ENCODE measurements at places on chromosomes 2 and 18.

GRCh38 chr2:45361666-45362065 lies 249.4 kb downstream of the SRBD1 start:
- DNase-seq = no peak

GRCh38 chr2:241730671-241731293 lies 3.6 kb upstream of the D2HGDH start:
- no peak for DNase-seq

- no peak for DNase-seq
Measured at GRCh38 chr2:96926791-96927190, 56.9 kb upstream of the SEMA4C start.

DNA sequence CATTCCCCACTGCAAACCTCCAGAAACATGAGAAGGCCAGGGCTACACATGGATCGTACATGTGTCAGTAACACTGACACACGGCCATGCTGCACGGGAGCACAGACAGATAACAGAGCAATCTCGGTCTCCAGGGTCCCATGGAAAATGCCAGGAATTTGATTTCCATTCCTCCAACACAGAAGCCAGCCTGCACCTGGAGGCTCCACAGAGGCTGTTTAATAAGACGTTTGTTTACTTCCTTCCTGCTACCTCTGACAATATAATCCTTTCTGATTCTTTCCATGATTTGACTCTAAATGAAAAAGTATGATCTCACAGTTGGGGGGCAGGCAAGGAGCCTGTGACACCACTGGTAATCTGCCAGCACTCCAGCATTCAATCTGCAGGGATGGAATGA lies 210.9 kb upstream of the DDX18 start:
- DNase-seq = no peak

- no peak for DNase-seq
Measured at GRCh38 chr18:50654658-50655550, 95.0 kb downstream of the MAPK4 start.

DNA sequence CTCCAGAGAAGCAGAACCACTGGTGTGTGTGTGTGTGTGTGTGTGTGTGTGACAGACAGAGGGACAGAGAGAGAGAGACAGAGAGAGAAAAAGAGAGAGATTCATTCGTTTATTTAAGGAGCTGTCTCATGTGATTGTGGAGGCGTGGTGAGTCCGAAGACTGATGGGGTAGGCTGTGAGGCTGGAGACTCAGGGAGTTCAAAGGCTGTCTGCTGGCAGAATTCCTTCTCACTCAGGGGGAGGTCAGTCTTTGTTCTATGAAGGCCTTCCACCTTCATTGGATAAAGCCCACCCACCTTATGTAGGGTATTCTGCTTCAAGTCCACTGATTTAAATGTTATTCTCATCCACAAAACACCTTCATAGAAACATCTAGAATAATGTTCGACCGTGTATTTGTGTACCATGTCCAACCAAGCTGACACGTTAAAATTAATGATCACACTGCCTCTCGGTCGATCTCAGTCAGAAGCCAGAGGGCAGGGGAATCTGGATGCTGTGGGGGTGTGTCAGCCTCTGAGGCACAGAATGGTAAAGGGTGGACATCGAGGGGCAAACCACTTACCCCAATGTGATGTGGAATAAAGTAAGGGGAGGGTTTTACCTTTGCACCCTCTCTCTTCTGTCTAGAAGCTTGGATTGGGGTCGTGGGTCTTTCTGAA lies 275.6 kb downstream of the SLC4A3 start:
- no peak for DNase-seq

- no peak for DNase-seq
Measured at GRCh38 chr2:207144173-207144785, 21.5 kb downstream of the KLF7 start.

DNA sequence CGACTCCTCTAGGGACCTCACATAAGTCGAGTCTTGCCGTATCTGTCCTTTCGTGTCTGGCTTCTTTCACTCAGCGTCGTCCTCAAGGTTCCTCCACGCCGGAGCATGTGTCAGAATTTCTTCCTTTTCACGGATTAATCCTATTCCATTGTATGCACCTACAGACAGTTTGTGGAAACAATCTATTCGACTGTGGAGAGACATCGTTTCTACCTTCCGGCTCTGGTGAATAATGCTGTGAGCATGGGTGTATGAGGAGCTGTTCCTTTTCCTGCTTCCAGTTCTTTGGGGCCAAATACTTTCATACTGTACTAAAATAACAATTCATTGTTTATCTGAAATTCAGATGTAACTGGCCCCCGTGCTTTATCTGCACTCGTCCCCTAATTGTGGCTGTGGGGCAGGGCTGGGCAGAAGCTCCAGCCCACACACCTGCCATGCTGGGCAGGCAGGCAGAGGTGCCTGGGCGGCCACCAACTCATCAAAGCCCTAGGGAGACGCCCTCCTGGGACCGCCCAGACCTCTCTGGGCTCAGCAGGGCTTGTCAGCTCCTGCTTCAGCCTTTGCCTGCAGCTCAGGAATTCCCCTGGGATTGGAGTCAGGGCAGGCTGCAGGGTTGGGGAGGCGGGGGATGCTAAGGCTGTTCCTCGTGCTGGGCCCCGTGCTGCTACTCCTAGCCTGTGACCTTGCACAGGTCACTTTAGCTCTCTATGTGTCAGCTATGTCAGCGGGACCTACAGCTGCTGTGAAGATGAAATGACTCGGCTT lies 14.5 kb downstream of the GPC1 start:
- DNase-seq = no peak

- no peak for DNase-seq
Measured at GRCh38 chr2:128726236-128726635, 407.6 kb upstream of the HS6ST1 start.

- DNase-seq = no peak
Measured at GRCh38 chr2:32752205-32752604, 124.4 kb downstream of the TTC27 start.

- DNase-seq = no peak
Measured at GRCh38 chr2:142594935-142595334, 282.5 kb upstream of the KYNU start.

DNA sequence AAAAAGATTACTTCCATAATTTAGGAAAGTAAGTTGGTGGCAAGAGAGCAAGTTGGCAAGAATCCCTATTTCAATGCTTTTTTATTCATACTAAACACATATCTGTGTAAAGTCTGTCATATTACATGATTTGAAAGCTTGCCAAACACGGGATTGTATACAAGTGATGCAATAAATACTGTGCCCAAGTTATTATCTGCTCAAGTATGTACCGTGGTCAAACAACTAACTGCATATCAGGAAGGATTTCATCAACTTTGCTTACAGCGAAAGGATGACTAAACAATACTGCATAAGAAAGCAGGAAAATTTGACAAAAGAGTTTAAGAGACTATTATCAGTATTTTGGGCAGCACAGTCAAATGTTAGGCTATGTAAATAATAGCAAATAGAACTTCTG lies 69.6 kb upstream of the SCN1A start:
- DNase-seq = no peak

DNA sequence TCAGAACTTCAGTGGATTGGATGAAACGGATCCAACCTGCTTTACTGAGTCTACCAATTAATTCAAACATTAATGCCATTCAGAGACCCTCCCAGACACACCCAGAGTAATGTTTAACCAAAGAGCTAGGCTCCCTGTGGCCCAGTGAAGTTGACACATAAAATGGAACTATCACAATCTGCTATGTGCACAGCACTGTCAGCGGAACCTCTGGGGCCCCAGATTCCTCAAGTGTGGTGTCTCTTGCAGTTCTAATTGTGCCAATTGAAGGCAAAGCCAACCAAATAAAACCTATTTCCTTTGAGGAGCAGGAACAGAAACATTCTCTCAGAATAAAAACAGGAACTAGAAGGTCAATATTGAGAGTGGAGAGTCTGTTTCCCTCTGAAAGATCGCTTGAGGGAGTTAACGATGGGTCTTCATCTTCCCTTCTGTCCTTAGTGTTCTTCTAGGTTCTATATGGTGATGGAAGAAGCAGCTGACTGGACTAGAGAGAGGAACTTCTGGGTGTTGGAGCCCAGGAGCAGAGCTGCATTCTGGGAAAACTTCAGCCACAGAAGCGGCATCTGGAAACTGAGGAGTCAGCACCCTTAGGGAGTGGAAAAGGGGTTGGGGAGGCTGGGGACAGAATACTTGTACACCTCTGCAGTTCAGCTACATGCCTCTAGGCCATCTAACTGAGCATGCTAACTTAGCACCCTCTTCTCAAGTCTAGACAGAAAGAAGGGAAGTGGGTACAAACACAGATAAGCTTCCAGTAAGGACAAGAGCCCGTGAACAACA lies 174.4 kb upstream of the FBXO11 start:
- DNase-seq = no peak

DNA sequence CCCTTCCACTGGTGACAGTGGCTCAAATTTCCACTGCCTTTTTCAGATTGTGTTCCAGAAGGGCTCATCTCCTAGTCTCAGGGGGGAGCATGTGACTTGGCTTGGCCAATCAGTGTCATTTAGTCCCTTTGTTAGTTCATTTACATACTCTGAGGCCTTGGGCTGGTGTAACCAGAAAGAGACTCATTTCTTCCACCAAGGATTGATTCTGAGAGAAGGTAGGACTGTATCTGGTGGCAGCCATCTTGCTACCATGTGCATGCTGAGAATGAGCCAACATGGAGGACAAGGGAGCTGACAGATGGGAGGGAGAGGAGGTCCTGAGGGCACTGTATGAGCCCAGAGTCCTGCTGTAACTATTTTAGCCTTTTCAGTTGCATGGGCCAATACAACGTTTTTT lies 191.7 kb downstream of the THSD7B start:
- no peak for DNase-seq

- DNase-seq = no peak
Measured at GRCh38 chr2:102672107-102672776, 52.9 kb downstream of the SLC9A2 start.

- DNase-seq = no peak
Measured at GRCh38 chr2:109264595-109265328, 135.8 kb downstream of the SH3RF3 start.

- no peak for DNase-seq
Measured at GRCh38 chr2:170878505-170878904, 50.5 kb upstream of the GORASP2 start.

- DNase-seq = peak; percentile 91
Measured at GRCh38 chr2:61888267-61889055, at the start of gene CCT4. Gene CCT4 (minus strand): TSS chr2:61888656. CDS start chr2:61888507, 149 bp downstream.

DNA sequence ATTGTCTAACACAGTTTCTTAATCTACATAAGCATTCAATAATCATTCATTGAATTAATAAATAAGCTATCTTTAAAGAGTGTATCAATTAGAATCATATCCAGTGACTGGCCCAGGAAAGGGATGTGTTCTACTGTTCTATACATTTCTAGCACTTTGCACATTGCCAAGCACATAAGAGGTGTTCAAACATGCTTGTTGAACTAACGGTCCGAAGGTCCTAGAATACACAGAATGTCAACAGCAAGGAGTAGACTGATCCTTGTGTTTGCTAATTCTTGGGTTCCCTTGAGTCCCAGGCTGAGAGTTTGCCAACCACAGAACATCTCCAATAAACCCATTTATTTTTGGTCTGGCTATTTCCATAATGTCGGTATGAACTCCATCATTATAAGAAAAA lies 331.7 kb upstream of the DCC start:
- no peak for DNase-seq

DNA sequence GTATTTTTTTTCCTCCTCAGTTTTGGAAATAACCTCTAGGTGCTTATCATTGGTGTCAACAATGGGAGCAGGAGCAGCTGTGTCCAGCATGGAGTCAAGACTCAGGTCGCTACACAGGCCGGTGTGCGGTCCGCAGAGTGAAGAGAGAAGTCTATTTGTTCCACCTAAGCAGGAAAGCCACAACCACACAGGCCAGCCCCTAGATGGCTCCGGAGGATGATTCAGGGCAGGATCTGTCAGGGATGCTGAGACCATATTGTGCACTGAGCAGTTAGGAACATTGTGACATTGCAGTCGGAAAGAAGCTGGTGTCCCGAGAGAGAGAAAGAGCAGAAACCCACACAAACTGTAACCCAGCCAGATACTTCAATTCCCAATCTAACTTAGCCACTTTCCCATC lies 136.9 kb downstream of the GAREM1 start:
- DNase-seq = no peak

DNA sequence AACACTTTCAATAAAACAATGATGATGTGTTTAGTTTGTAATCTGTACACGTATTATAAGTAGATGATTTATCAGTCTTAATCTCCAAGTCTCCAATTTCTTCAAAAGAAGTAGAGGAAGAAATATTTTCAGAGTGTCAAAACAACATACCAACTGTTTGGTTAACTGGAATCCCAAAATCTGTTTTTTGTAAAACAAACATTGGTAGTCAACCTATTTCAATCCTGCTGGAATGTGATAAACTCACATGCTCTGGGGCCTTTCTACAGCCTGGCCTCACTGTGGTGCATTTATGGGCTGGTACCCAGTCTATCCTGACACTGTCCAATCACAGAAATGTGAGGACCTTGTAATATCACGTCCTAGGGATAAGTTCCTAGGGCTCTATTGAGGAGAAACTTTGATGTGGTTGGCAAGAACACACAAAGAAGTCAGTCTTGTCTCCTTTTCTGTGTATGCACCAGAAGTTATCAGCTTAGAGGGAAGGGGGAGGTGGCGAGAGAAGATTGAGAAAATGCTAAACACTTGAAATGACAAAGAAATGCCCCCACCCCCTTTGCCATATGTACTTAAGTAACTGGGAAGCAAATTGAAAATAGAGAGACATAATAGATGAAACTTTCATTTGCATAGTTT lies 47.2 kb downstream of the PRKRA start:
- DNase-seq = no peak

GRCh38 chr2:164868563-164869419 lies 27.2 kb upstream of the COBLL1 start:
- DNase-seq = no peak

GRCh38 chr2:49702740-49703139 lies 548.4 kb upstream of the FSHR start:
- no peak for DNase-seq

DNA sequence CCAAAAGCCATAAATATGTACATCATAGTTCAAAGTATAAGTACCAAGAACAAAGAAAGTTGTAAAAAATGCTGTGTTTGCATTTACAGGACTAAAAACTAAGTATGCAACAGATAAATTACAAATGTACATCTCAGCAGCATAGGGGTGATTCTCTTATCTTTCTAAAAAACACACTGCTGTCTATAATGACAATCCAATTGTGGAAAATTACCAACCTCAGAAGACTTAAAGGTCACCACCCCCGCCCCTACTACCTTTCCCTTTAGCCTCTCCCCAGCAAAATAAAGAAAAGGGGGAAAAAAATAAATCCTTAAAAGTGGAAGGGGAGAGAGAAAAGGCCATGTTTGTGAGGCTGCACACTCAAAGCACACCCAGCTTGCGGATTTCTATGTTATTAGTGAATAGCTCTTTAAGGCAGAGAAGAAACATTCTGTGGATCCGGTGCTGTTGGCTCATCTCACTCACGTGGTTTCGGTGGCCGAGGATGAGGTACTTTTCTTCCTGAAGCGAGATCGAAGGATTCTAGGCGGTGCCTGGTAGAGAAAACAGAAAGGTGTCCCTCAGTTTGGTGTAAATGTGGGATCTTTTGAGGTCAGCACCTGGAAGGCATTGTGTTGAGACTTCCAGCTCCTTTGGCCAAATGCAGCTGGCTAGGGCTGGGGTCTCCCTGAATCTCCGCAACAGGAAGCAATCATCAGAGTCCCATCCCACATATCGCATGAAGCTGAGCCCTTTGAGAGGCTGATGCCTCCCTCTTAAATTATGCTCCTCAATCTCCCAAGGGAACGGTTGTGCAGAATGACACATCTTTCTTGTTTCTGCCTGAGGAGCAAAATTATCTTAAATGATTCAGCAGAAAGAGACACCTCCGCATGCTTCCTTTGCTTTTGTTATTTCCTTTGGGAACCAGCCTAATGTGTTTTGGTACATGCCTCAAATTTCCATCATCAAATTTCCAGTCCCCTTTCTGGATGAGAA lies 17.6 kb downstream of the MRPL35 start:
- DNase-seq = no peak

All from transverse colon (tissue), 4 donors.